ENCODE measurements at places on chromosomes 5 and 9.
A peak's percentile ranks its signal among the peaks of the same experiment; 100 is the strongest.

- DNase-seq: no peak
Measured at GRCh38 chr9:92190536-92190790, 75.2 kb upstream of the SPTLC1 start.

DNA sequence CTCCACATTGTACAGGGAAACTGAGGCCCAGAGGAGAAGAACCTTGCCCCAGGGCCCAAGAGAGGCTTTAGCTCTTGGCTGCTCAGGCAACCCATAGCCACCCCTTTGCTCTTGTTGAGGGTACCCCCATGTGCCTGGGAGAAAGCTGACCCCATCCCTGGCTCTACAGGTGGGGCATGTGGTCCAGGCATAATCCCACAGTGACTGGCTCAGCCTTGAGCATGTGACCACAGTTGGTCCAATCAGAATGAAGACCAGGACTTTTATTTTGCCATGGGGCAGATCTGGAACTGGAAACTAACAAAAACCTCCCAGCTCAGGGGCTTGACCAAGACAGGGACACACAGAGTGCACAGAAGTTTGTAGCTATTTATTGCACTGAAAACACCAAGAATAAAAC lies 29.3 kb downstream of the SLC6A7 start:
- no peak for DNase-seq

DNA sequence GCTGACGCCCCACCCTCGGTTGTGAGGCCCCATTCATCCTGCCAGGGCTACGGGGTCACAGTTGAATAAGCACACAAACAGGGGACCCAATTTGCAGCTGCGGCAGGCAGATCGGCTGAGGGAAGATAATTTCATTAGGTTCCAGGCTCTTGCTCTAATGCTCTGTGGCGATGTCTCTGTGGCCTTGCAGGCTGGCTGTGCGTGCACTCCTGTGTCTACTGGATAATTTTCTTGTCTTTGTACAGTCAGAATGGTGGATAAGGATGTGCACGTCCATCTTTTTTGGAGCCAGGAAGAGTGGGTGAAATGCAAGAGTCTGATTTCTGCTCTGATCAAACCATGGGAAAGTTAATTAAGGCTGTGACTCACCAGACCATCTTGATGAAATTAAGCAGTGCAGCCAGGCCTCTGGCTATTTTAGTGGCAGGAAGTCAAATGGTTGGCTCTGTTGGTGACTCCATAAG lies 39.2 kb downstream of the NSG2 start:
- DNase-seq: no peak

DNA sequence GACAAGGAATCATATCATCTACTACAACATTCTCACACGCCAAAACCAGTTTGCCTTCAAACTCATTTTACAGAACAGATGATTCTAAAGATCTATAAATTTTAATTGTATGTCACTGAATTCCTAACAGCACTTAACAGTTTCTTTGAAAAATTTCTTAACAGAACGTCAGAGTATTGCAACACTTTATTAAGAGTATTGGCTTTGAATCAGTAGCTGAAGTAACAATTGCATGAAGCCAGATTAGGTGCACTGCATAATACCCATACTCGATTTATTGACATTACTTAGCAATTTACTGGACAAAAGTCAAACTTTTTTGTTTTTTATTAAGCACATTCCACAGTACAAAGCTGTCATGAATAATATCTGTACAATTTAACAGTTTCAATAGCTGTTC lies 75.8 kb downstream of the SMIM23 start:
- DNase-seq: no peak

- no peak for DNase-seq
Measured at GRCh38 chr5:50873595-50874277, 207.3 kb downstream of the PARP8 start.

DNA sequence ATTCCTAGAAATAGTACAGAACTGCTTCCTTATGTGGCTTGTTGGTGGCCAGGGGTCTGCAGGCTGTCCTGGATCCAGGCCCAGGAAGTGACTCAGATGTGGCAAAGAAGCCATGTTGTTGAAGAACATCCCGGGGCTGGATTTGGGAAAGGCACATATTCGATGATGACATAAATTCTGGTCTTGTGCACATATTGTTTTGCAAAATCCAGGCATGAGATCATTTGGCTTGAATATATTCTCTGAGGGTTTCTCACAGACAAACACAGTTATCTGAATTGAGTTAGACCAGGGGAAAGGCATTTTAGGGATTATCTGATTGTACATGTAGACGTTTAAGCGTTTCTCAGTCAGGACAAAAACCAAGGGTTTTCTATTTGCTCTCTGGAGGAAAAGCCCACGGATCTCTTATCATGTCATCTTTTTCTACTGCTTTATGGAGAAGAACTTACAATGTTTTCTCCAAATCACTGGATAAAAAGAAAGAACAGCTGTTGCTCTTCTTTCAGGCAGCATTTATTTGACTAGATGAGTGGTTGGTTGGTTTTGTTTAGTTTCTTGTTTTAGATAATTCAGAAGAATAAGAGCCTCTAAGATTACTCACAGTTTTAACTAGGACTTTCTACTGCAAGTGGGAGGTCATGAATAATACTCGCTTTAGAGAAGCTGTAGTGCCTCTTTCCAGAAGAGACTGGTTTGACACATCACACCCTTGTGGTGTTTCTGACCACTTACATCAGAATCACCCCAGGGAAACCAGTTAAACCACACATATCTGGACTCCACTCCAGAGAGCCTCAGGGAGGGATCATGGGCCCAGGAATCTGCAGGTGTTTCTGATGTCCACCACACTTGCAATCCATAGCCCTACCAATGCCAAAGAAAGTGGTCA lies 29.5 kb upstream of the LHFPL2 start:
- no peak for DNase-seq

DNA sequence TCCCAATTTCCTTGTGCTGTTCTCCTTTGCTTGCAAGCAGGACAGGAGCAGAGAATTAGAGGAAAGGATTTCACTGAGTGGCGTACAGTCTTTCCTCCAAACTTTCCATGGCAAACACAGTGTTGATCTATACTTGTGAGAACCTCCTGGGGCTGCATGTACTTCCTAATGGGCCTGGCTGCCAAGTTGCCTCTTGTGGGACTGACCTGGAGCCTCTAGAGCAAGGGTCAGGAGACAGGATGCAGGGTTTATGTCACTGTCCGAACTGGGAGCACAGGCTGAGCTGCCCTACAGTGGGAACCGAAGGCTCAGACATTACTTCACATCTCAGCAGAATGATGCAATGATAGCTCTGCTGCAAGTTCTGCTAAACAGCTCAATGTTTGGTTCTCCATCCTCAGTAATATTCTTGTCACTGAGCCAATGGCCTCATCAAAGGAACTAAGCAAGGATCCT lies 102.3 kb downstream of the ENC1 start:
- DNase-seq: peak; percentile 92

GRCh38 chr9:136119061-136119882 lies 597 bp upstream of the TMEM250 start:
- no peak for DNase-seq

DNA sequence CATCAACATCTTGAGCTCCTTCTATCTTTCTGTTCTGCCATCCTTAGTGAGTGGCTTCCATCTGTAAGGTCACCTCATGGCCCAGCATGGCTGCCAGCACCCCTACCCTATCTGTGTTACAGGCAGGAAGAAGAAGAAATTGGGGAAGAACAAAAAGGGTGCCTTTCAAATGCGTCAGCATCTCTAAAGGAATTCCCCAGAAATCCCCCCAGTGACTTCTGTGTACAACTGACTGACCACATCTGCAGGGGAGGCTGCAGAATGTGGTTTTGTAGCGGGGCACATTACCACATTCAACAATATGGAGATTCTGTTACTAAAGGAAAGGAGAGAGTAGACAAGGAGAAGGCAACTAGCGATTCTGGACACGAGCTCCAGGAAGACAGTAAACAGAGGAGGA lies 40.1 kb downstream of the ALG2 start:
- DNase-seq: no peak

DNA sequence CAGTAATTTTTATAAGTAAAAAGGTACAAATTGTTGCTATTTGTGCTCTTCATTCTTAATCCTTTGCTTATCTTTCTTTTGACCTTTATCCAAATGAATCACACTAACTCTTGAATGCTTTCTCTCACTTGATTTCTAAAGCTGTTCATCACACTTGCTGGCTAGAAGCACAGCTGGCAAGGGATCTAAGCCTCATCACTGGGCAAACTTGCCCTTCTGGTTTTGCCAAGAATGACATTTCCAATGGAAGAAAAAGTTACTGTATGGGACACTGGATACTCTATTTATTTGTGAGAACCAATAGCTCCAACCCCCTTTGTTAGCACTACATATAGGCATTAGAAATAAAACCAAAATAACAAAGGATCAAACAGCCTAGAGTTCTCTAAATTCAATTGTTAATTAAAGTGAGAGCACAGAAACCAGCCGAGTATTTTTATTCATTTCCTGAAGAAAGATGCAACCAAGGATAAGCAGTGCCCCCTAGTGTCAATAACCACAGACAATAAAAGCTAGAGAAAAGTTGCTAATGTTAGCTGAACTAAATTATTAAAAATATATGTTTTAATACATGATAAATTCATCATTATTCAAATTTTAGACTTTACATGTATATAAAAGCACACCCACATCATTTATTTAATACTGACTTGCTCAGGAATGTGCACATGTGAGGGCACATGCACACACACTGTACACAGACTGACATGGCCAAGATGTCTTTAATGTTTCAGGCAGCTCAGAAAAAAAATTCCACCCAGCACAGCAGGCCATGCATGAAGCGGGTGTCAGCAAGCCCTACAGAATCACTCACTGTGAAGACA lies 59.8 kb upstream of the POU5F2 start:
- DNase-seq: peak; percentile 59

- DNase-seq: no peak
Measured at GRCh38 chr5:124613273-124613953, 133.0 kb downstream of the ZNF608 start.

All from AML-193 (cell line).